ENCODE measurements at places on chromosomes 6 and 20.

DNA sequence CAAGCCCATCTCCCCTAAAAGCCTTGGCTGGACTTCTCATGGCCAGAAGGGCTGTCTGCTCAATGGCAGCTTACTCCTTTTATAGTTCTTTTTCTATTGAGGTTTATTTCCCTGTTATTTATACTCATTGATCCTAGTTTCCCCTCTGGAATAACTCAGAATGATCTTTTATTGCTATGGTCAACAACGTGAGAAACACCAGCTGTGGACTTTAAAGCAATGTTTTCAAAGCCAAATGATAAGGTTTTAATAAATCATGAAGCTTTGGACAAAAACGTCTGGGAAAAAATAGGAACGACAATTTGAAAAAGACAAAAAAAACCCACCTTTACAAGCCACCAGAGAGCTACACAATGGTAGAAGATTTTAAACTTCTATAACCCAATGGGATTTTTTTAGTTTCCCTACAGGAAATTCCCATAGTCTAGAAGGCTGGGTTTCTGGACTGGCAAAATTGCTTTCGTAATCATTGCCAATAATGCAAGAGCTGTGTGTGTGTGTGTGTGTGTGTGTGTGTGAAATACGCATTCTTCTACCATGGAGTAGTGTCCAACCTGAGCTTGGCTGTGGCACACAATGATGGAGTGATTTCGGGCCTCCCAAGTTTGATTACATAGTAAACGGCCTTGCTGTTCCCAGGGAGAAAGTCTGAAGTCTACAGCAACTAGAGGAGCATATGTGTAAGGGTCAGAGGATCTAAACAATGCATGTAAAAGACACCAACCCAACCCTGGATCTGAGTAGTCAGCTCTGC is 396.0 kb downstream of the SYNE1 start:
- DNase-seq, result no peak

GRCh38 chr20:24777746-24778145 is 171.3 kb upstream of the CST7 start:
- no peak for DNase-seq

- no peak for DNase-seq
Measured at GRCh38 chr6:70846207-70846835, 110.5 kb downstream of the B3GAT2 start.

- no peak for DNase-seq
Measured at GRCh38 chr6:45584127-45584526, 206.4 kb upstream of the SUPT3H start.

- DNase-seq, result no peak
Measured at GRCh38 chr6:558089-558488, 98.8 kb downstream of the HUS1B start.

DNA sequence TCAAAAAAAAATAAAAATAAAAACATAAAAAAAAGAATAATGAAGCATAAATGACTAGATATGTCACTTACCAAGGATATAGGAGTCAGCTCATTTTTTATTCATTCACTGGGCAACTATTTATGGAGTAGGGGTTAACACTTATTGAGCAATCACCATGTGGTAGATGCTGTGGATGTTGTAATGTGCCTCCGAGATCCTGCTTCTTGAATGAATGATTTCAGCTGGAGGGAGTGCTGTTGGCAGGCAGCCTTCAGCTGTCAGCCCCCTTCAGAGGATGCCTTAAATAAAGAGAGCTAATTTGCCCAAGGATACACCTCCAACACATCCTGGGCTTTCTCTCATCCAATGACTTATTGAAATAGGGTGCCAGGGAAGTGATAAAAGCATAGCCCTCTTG is 229.5 kb upstream of the DTNBP1 start:
- DNase-seq, result no peak

GRCh38 chr20:25624500-25624939 is 706 bp upstream of the NANP start:
- no peak for DNase-seq

GRCh38 chr20:36572701-36573102 is 695 bp upstream of the TGIF2 start:
- no peak for DNase-seq

DNA sequence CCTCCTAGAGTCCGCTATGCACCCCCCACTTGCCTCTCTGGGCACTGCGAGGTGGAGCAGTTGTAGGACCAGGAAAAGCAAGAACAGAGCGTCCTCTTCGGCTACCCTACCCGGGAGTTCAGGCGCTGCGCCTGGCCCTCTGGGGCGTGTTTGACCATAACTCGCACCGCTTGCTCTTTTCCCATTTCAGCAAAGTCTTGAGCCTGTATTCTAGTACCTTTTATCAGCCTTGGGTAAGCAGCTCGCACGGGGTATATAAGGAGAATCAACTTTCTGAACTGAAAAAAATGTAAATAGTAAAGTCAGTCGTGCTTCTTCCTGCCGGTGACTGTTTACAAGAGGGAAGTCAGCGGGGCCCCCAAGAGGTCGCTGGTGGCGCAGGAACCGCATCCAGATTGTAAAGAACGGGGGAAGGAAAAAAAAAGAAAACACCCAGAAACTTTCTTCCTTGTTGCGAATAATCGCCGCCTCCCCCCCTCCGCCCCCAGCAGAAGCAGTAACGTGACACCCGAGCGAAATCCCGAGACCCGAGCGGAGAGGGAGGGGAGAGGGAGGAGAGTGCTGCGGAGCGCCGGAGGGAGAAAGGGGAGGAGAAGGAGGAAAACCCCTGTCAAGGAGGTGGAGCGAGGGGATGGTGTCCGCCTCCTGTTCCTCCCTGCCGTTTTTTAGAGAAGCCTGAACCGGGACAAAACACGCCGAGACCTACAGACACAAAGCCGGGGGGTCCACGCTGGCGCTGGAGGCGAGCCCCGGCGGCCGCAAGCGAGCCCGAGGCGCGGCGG is at the start of gene UST:
Gene UST (plus strand): TSS at position 668 of the 782 bp plus-strand sequence. CDS start 401 bp downstream, outside the sequence.
- peak; percentile 41 for DNase-seq

DNA sequence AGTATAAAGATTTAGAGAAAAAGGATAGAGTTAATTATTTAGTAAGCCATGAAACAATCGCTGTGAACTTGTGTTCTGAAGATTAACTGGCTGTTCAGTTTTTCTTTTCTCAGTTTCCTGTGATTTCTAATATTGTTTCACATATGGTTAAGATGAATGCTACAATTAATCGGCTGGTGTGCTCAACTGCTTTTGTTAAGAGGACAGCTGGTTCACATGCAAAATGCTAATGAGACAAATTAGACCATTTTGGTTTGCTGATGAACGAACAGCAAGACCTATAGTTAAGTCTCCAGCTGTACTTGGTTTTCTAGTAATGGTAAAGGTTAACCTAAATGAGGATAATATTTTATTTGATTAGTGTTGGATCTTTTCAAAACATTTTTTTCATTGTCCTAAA is 10.8 kb upstream of the NHSL1 start:
- DNase-seq, result no peak

DNA sequence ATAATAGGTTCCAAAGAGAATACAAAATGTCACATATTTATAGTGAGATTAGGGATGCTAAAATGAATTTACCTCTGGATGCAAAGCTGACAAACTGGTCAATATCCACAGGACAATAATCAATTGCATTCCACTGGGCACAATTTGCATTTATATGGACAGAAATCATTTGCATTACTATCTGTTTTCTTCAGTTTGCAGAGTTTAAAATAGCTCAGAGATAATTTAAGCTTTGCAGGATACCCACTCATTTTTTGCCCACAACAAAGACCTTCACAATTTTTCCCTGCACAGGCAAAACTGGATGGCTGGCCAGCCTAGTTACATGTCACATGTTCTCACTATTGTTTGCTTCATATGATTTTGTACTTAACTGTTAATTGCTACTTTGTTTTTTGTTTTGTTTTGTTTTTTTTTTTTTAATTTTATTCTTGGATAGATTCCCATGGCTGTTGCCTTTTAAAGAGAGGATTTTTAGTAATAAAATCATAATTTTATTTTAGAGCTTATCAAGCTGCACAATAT is 483.5 kb downstream of the UTRN start:
- DNase-seq, result no peak

DNA sequence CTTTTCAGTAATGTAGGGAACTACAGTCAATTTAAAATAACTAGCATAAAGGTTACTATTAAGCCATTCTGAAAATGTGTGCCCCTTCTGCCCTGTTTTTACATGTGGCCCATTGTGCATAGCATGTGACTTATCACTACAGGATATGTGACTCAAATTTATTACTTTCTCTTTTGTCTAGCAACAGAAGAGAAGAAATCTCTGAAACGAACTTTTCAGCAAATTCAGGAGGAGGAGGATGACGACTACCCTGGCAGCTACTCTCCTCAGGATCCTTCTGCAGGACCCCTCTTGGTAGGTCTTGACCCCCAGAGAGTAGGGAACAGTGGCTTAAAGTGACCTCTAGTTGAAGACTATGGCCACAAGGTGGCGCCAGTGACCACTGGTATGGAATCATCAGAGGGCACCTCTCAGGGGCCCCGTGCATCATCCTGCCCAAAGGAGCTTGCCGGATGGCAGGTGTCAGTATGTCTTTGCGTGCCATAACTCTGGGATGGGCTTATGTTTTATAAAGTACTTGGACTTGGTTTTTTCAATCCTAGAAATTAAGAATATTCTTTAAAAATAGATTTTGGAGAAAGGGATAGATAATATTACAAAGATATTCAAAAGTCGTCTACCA is 23.9 kb downstream of the RPRD1B start:
- peak; percentile 41 for DNase-seq
